Heart left ventricle (tissue), 16 donors: ENCODE measurements at places on chromosomes 11 and 22.
A peak's percentile ranks its signal among the peaks of the same experiment; 100 is the strongest.

DNA sequence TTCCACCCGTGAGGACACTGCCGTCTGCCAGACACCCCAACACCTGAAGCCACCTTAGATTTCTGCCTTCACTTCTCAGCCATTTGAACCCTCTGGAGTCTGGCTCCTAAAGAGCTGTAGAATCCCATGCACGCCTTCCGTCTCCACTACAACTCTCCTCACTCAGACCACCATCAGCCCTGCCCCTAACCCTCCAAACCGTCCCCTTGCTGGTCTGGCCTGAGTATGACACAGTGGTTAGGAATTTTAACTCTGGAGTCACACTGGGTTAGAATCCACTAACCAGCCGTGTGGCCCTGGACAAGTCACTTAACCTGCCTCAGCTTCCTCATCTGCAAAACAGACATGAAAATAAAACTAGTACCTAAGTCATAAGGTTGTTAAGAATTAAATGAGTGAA is 3.0 kb downstream of the CNIH2 start:
- DNase-seq, result no peak

GRCh38 chr11:64715756-64716472 is 7.1 kb downstream of the NRXN2 start:
- DNase-seq, result peak; percentile 46

GRCh38 chr11:72989727-72990126 is 152.4 kb downstream of the FCHSD2 start:
- DNase-seq, result no peak

DNA sequence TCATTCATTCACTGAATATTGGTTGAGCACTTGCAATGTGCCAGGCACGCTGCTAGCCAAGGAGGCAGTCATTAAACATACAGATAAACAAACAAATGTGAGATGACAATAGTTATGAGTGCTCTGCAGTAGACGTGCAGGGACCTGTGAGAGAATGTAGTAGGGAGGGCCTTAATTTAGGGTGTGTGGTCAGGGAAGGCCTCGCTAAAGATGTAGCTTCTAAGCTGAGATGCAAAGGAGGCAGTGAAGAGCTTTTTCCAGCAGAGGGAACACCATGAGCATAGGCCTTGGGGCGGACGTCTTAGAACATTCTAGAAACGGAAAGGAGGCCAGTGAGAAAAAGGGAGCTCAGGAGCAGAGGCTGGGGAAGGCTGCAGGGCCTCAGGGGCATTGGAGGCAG is 789 bp upstream of the NCF4 start:
- DNase-seq, result no peak

DNA sequence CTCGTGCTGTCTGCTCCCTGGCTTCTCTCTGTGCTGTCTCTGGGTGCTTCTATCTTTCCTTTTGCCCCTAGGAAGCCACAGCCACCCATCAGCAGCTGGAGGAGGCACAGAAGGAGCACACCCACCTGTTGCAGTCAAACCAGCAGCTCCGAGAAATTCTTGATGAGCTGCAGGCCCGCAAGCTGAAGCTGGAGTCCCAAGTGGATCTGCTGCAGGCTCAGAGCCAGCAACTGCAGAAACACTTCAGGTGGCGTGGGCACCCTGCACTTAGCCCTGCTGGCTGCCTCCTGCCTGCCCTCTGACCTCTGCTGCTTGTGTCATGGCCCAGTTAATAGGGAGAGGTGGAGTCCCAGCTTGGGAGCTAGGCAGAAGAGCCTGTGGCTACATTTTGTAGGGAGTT is 67.8 kb downstream of the CEP164 start:
- DNase-seq, result no peak

DNA sequence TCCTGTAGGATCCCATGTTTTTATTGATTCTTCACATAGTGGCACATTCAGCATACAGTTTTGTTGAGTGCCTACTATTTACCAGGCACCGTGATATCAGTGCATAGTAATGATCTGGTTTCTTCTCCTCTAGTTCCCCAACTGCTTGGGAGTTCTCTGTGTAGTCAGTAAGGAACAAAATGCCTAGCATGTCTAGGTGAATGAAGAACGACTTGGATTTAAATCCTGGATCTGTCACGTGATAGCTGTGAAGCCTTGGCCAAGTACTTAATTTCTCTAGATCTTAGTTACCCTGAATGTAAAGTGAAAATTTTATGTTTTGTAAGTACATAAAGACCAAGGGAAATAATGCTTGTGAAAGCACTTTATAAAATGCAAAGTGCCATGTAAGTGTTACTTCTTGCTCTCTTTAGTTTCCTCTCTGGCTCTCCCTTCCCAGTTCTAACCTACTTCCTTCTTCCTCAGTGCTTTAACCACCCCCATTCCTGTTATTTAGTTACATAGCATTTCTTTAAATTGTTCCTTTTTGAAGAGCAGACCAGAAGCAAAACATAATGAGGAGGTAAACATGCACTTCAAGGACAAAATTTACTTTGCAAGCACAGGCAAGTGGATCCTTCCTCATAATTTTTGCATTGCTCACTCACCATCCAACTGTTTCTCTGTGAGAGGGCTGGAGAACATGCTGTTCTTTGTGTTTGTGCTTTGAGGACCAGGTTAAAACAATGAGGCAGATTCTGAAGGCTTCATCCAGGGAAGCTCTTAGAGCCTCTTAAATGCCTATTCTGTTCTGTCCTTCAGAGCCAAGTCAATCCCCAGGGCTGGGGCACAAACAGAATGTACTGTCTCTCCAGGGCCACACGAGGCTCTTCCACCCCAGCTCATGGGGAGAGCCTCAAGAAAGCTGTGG is 353.9 kb upstream of the TENM4 start:
- no peak for DNase-seq

DNA sequence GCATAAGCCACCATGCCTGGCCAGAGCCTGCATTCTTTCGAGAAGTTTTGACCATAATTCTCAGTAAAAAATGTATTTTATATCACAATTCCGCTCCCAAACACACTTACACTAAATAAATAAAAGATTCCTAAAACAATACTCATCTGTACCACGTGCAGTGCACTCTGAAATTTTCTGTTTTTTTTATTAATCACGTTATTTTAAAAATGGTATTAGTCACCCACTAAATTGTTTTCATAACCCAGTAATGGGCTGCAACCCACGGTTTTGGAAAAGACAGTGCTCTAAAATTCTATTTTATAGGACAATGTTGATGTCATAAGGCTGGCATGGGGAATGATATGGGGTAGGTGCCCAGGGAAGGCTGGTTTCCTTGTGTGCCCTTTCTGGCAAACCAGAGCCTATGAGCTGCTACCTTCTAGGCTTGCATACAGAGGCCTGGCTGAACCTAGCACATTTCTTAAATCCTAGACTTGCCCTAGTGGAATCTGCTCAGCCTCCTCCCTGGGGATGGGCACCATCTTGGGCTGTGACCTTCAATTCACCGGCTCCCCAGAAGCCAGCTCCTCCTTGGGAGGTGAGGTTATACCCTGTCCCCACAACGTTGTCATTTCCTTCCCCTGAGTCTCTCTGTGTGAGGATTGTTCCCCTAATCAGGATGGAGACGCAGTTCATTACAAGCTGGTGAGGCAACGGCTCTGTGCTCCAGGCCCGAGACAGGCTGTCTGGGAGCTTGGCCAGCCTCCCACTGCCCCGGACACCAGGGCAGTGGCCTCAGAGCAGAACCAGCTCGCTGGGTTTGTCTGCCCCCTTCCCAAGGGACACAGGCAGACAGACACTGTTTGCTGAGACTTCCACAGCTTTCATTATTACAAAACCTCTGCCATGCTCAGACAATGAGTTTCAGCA is 116.5 kb upstream of the NAV2 start:
- DNase-seq, result peak; percentile 53
